Activated CD4-positive, alpha-beta T cell treated with anti-CD3 and anti-CD28 coated beads, Interleukin-2, amount 10 ng/mL, durations not matched to agents 7 days and 5 days (primary cell): ENCODE measurements at places on chromosomes 13 and 19. TPM values are rescaled to one million over a fixed set of nuclear protein-coding genes. Genes with fewer than 3 reads are reported as not detected.

DNA sequence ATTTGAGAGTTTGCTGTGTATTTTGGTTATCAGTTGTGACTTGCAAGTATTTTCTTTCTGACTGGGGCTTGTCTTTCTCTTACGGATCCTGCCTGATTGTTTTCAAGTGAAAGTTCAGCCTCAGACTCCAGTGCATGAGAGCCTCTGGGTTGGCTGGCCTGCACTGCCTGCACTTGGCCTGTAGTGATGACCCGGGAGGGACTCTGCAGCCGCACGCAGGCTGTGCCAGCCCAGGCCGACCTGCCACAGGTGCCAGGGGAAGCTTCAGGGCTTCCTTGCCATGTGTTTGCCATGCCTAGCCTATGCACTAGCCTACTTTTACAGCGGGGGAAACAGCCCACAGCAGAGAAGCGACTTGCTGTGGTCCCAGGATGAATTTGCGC, 77.0 kb downstream of the KDM4B start:
- H3K36me3 ChIP-seq, result peaks cover 2% of the 10 kb centered on the region
- H3K4me1 ChIP-seq, result no peaks in the 10 kb centered on the region
- no peak for DNase-seq

GRCh38 chr13:114078461-114079451, 53.7 kb downstream of the RASA3 start:
- H3K4me1 ChIP-seq, result peaks cover 20% of the 10 kb centered on the region
- H3K27me3 ChIP-seq, result no peaks in the 10 kb centered on the region
- H3K4me3 ChIP-seq, result no peak overlapping the region
- peak overlapping the region; percentile 4 for H3K27ac ChIP-seq

GRCh38 chr13:24129914-24130774, 30.4 kb upstream of the SPATA13 start:
- no peak for DNase-seq
- H3K27ac ChIP-seq, result no peak overlapping the region
- peaks cover 2% of the 10 kb centered on the region for H3K36me3 ChIP-seq
- no peak overlapping the region for H3K4me3 ChIP-seq
- peaks cover 13% of the 10 kb centered on the region for H3K4me1 ChIP-seq

GRCh38 chr13:28641600-28641926, 17.4 kb upstream of the POMP start:
- no peak for DNase-seq
- H3K27me3 ChIP-seq, result peaks cover 7% of the 10 kb centered on the region
- H3K4me1 ChIP-seq, result peaks cover 12% of the 10 kb centered on the region
- no peaks in the 10 kb centered on the region for H3K36me3 ChIP-seq
- H3K27ac ChIP-seq, result no peak overlapping the region
- no peak overlapping the region for H3K4me3 ChIP-seq

DNA sequence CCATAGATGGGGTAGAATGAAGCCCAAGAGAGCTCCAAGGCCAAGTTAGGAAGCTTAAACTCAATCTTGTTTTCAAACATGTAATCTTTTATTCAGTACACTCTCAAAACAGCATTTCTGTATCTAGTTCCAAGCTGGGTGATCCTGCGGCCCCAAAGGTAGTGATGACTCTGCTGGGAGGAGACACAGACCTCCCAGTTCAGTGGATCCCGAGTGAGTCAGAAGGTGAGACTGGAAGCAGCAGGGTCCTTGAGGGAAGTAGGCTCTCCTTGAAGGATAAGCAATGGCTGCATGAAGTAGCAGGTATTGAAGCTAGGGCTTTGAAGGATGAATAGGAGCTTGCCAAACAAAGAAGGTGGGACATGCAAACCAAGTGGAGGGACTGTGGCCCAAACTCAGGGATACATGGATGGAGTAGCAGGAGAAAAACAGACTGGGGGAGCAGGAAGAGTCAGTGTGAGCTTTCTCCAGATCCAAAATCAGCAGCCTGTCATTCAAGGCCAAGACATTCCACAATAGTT, 9.6 kb downstream of the TINCR start:
- H3K36me3 ChIP-seq, result no peaks in the 10 kb centered on the region
- H3K27me3 ChIP-seq, result no peaks in the 10 kb centered on the region
- DNase-seq, result no peak
- no peaks in the 10 kb centered on the region for H3K4me1 ChIP-seq
- H3K27ac ChIP-seq, result no peak overlapping the region
- H3K4me3 ChIP-seq, result no peak overlapping the region

DNA sequence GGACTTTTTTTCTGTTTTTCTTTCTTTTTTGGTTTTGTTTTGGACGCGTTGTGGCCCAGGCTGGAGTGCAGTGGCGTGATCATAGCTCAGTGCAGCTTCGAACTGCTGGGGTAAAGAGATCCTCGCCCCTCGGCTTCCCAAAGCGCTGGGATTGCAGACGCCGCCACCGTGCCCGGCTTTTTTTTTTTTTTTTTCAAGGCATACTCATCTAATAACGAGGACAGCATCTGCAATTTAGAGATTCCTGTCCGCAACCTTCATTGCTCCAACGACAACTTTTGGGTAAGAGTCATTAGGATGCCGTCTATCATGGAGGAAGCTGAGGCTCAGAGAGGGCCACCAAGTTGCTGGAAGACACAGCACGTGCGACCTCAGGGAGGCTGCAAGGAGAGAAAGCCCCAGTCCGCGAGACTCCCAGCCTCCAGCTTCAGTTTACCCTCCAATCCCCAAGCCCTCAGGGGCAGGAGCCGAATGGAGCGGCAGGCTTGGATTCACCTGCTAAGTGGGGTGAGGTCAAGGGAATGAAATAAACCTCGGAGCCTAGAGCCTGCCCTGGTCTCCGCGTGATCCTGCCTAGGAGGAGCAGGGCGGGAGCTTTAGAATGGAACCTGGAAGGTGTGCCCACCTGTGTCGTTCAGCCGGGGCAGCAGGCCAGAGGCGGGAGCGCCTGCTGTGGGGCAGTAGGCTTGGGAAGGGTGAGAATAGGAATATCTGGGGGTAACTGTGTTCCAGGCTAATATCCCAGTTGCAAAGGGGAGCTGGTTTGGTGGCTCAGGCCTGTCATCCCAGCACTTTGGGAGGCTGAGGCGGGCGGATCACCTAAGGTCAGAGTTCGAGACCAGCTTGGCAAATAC, 676 bp upstream of the POLRMT start:
- H3K4me1 ChIP-seq, result peaks cover 23% of the 10 kb centered on the region
- H3K36me3 ChIP-seq, result peaks cover 9% of the 10 kb centered on the region
- DNase-seq, result no peak

GRCh38 chr13:23792680-23793079, 96.5 kb downstream of the MIPEP start:
- H3K27ac ChIP-seq, result no peak overlapping the region
- H3K27me3 ChIP-seq, result no peaks in the 10 kb centered on the region
- peaks cover 6% of the 10 kb centered on the region for H3K36me3 ChIP-seq
- peaks cover 15% of the 10 kb centered on the region for H3K4me1 ChIP-seq
- DNase-seq, result no peak

DNA sequence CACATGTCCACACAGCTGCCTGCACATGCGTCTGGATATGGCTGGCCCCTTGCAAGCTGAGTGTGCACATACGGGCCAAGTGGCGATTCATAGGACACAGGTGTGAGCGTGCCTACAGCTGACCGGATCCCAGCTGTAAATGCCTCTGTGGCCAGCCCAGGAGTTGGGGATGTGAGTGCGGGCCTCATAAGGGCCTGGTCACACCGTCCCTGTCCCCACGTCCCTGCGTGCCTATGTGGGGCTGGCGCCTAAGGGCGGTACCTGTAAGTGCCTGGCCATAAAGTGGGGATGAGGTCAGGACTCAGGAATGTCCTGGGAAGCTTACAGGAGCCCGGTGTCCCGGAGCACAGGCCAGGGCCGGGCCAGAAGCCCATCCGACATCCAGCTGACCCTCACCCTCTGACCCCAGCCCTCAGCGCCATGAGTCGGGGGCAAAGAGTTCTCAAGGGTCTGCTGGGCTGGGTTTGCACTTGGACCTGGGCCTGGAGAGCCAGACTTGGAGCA, 1.3 kb upstream of the ARHGAP45 start:
- DNase-seq, result no peak
- H3K4me1 ChIP-seq, result peaks cover 44% of the 10 kb centered on the region
- no peaks in the 10 kb centered on the region for H3K27me3 ChIP-seq

DNA sequence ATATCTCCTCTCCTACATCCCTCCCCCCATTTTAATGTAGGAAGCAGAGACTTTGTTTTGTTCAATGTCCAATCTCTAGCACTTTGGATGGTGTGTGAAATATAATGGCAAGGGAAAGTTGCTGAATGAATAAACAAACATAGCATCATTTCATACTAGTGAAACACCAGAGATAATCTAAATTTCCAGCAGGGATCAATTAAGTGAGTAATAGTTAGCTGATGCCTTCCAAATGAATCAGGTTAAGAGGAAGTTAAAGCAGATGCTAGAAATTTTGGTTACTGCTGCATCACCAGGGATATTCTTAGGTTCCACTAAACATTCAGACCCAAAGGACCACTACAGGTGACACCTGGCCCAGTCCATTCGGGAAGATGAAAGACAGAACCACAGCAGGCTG, 8.1 kb downstream of the MRPS31 start:
- DNase-seq, result no peak
- H3K36me3 ChIP-seq, result peaks cover 25% of the 10 kb centered on the region
- H3K27me3 ChIP-seq, result no peaks in the 10 kb centered on the region
- H3K4me3 ChIP-seq, result no peak overlapping the region
- peaks cover 35% of the 10 kb centered on the region for H3K4me1 ChIP-seq

DNA sequence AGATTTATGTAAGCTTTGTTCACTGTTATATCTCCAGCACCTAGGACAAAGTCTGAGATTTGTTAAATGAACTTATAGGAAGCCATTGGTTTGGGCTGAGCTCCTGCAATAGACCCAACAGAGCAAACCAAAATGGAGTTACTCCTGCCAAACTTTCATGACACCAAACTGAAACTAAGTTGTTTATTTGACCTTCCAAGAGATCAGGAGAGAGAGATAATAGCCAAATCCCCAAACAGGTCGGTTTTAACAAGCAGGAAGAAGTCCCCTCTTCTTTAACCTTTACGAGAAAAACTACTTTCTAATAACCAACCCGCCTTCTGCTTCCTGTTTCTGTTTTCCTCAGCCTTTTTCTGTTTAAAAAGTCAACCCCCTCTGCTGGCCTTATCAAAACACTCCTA, 54.9 kb upstream of the ATP12A start:
- no peak overlapping the region for H3K4me3 ChIP-seq
- peaks cover 37% of the 10 kb centered on the region for H3K4me1 ChIP-seq
- no peaks in the 10 kb centered on the region for H3K27me3 ChIP-seq
- no peak for DNase-seq

GRCh38 chr13:42275098-42275471, 3.1 kb downstream of the AKAP11 start:
- peaks cover 50% of the 10 kb centered on the region for H3K4me1 ChIP-seq
- peak overlapping the region; percentile 45 for H3K4me3 ChIP-seq
- H3K27ac ChIP-seq, result no peak overlapping the region
- DNase-seq, result no peak
- H3K36me3 ChIP-seq, result peaks cover 22% of the 10 kb centered on the region

- DNase-seq, result no peak
- no peaks in the 10 kb centered on the region for H3K4me1 ChIP-seq
- H3K36me3 ChIP-seq, result no peaks in the 10 kb centered on the region
- H3K4me3 ChIP-seq, result no peak overlapping the region
Measured at GRCh38 chr19:54952591-54953344, 5.4 kb upstream of the NLRP7 start.

GRCh38 chr19:30712431-30713337, 340.5 kb downstream of the ZNF536 start:
- peaks cover 14% of the 10 kb centered on the region for H3K27me3 ChIP-seq
- H3K4me3 ChIP-seq, result no peak overlapping the region
- no peak overlapping the region for H3K27ac ChIP-seq
- DNase-seq, result no peak
- no peaks in the 10 kb centered on the region for H3K36me3 ChIP-seq
- no peaks in the 10 kb centered on the region for H3K4me1 ChIP-seq

The PCDH17 gene
- total RNA-seq, result not detected

The SGTA gene
- total RNA-seq, result 46.6 TPM

The CPB2 gene
- not detected for total RNA-seq

The CCDC70 gene
- not detected for total RNA-seq

The SIGLEC9 gene
- 0.27 TPM for total RNA-seq

The HIPK4 gene
- not detected for total RNA-seq

The LIPE gene
- total RNA-seq, result 29.5 TPM
